Adrenal gland (tissue), 19 donors: ENCODE measurements at places on chromosomes 2 and 18. TPM values are rescaled to one million over a fixed set of nuclear protein-coding genes. Genes with fewer than 3 reads are reported as not detected.

- H3K36me3 ChIP-seq: no peaks in the 10 kb centered on the region
- H3K27ac ChIP-seq: no peak overlapping the region
- H3K4me3 ChIP-seq: no peak overlapping the region
- DNase-seq: no peak
- no peaks in the 10 kb centered on the region for H3K4me1 ChIP-seq
- no peaks in the 10 kb centered on the region for H3K27me3 ChIP-seq
These were observed 99.9 kb downstream of the DYM start for GRCh38 chr18:49360582-49360981.

The SULT1C3 gene
- not detected for total RNA-seq

DNA sequence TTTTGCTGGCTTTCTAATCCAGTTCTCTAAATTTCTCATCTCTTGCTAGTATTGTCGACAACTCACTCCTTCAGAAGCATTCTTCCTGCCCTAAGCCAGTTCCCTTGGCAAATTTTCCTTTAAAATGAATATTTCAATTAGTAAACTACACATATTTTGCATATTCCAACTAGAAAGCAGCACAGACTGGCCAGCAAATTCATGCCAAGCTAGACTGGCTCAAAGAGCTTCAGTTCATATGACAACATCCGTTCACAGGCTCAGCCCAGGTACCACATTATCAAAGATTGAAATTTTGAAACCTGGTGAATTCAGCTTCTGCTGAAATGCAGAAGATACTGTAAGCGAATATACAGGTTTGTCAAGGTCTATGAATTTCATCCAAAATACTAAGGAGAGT is 64.5 kb downstream of the AFF3 start:
- H3K27me3 ChIP-seq: no peaks in the 10 kb centered on the region
- no peak for DNase-seq
- no peak overlapping the region for H3K27ac ChIP-seq
- no peaks in the 10 kb centered on the region for H3K36me3 ChIP-seq
- no peaks in the 10 kb centered on the region for H3K4me1 ChIP-seq

- no peaks in the 10 kb centered on the region for H3K27me3 ChIP-seq
- no peak overlapping the region for H3K27ac ChIP-seq
- H3K4me1 ChIP-seq: no peaks in the 10 kb centered on the region
- no peak overlapping the region for H3K4me3 ChIP-seq
These were observed 467.7 kb downstream of the EPHA4 start for GRCh38 chr2:221104361-221104811.

DNA sequence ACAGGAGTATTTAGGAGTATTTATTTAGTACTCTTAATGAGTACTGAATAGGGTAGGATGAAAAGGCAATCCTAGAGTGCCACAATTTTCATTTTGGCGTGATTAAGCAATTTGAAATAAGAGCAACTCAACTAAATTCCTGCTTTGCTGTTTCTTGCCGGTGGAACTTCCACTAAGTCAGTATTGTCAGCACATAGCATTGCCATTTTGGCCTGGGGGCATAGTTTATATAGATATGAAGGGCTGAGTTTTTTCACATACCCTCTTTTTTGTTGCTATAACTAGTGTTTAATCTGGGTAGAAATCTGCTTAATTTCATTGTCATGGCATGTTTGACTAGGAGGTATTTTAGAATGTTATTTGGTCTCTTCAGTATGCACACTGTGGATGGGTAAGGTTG is 1.9 kb downstream of the GTF2A1L start:
- no peaks in the 10 kb centered on the region for H3K4me1 ChIP-seq
- DNase-seq: no peak
- H3K27me3 ChIP-seq: peaks cover 3% of the 10 kb centered on the region
- no peak overlapping the region for H3K4me3 ChIP-seq
- H3K36me3 ChIP-seq: no peaks in the 10 kb centered on the region
- H3K27ac ChIP-seq: no peak overlapping the region

DNA sequence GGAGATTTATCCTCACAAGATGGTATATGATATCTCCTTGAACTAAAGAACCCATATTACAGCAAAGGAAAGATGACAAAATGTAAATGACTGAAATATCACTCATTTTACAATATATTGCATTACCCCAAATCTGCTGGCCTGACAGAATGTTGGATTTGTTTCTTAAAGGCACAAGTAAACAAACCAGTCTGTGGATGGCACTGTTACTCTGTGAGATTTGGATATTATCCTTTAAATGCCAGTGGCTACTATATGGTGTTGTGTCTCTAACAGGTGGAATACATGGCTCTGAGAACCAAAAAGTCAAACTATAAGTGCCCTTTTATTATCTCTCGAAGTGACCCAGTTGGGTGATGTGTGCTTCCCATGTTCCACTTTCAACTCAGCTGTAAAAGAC is 125.7 kb downstream of the PDE1A start:
- no peaks in the 10 kb centered on the region for H3K4me1 ChIP-seq
- no peak for DNase-seq
- H3K27me3 ChIP-seq: no peaks in the 10 kb centered on the region
- no peak overlapping the region for H3K4me3 ChIP-seq
- H3K27ac ChIP-seq: no peak overlapping the region

DNA sequence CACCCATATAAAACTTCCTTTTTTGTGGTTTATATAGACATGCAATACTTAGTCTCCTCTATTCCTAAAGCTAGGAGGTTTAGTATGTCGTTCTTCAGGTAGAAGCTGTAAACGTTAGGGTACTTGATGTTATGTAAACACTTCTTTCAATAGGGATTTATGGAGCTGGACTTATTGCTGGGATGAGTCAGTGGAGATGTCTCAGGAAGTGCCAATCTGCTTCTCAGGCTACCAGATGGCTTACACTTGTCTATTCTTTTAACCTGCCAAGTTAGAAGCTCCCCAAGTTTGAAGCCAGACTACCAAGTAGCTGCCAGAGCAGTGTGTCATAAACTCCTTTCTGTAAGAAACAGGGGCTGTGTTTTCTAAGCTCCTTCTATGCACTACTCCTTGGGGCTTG is 756.5 kb upstream of the LRRTM1 start:
- H3K4me3 ChIP-seq: no peak overlapping the region
- H3K4me1 ChIP-seq: no peaks in the 10 kb centered on the region
- no peaks in the 10 kb centered on the region for H3K27me3 ChIP-seq
- no peaks in the 10 kb centered on the region for H3K36me3 ChIP-seq
- DNase-seq: no peak
- H3K27ac ChIP-seq: no peak overlapping the region

The CELF4 gene
- 1.3 TPM for total RNA-seq

DNA sequence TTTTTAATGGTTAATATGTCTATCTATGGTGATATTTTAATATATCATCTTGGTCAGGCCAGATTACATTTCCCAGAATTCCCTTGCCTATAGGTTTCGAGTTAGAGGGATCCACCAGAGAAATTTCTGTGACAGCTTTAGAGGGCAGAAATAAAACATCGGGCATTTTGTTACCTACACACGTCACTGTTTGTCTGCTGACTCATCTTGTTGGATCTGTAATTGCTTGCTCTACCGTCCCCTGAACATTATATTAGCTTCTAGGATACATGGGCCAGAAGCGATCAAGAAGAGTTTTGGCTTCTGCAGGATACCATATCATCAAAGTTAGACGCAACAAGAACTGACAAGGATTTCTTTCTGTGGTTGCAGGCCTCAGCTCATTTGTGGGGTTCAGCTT is 795.8 kb upstream of the GCFC2 start:
- DNase-seq: no peak
- no peak overlapping the region for H3K27ac ChIP-seq

DNA sequence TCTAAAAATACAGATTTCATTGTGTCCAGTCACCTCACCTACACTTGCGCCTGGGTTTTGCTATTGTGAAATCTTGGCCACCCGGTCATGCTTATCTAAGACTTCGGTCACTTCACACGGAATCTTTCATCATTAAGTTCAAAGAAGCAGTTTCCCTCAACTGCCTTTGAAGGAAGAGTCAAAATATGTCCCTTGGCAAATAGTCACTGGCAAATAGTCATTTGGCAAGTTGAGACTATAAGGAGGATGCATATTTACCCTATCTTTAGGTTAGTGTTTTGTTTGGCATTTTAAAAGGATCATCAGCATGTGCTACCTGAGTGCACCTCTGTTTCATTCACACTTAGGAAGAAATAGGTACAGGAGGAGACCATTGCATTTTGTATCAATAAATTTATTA is 95.9 kb downstream of the FEZ2 start:
- no peak overlapping the region for H3K27ac ChIP-seq
- no peak overlapping the region for H3K4me3 ChIP-seq
- no peaks in the 10 kb centered on the region for H3K27me3 ChIP-seq

DNA sequence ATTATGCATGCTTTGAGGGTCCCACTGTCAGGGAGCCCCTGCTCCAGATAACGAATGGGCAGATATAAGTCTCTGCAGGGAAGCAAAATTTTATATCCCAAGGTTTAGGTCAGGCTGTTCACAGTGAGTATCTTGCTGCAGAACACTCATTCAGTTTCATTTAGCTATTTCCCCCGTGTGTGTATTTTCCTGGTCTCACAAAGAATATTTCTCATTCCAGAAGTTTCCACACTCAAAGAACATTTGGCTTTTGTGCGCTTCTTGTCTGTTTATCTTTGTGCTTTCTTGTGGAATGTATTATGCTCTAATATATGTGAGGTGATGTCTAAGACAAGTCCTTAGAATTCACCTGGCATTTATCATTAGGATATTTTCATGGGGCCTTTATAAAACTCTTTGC is 140.4 kb upstream of the MMADHC start:
- no peaks in the 10 kb centered on the region for H3K36me3 ChIP-seq
- no peaks in the 10 kb centered on the region for H3K4me1 ChIP-seq
- DNase-seq: no peak
- no peak overlapping the region for H3K27ac ChIP-seq
- H3K27me3 ChIP-seq: no peaks in the 10 kb centered on the region
- H3K4me3 ChIP-seq: no peak overlapping the region

GRCh38 chr2:97913846-97914245 is 81.9 kb downstream of the TMEM131 start:
- no peak overlapping the region for H3K4me3 ChIP-seq
- no peaks in the 10 kb centered on the region for H3K27me3 ChIP-seq
- H3K4me1 ChIP-seq: peaks cover 12% of the 10 kb centered on the region
- H3K36me3 ChIP-seq: no peaks in the 10 kb centered on the region
- H3K27ac ChIP-seq: no peak overlapping the region
- DNase-seq: no peak

GRCh38 chr2:96120991-96121390 is 4.6 kb upstream of the ADRA2B start:
- no peaks in the 10 kb centered on the region for H3K36me3 ChIP-seq
- H3K27me3 ChIP-seq: peaks cover 15% of the 10 kb centered on the region
- no peak for DNase-seq
- peaks cover 8% of the 10 kb centered on the region for H3K4me1 ChIP-seq
- no peak overlapping the region for H3K27ac ChIP-seq

The LRP2 gene
- not detected for total RNA-seq

DNA sequence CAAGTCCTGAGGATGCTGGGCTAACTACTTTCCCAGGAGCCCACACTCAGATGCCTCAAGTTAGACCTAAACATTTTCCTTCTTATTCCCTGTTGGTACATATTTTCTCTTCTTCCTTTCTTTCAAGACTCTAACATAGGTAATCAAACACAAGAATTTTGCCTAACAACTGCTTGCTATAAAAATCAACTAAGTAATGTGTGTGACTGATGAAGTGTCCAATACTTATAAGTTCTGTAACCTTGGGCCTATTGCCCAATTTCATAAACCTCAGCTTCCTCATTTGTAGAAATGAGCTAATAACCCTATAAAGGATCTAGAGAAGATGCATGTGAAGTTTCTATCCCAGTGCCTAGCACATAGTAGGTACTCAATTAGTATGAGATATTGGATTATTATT is 31.6 kb upstream of the PIK3C3 start:
- H3K27ac ChIP-seq: no peak overlapping the region
- no peak for DNase-seq
- no peaks in the 10 kb centered on the region for H3K36me3 ChIP-seq
- no peaks in the 10 kb centered on the region for H3K4me1 ChIP-seq
- no peak overlapping the region for H3K4me3 ChIP-seq

DNA sequence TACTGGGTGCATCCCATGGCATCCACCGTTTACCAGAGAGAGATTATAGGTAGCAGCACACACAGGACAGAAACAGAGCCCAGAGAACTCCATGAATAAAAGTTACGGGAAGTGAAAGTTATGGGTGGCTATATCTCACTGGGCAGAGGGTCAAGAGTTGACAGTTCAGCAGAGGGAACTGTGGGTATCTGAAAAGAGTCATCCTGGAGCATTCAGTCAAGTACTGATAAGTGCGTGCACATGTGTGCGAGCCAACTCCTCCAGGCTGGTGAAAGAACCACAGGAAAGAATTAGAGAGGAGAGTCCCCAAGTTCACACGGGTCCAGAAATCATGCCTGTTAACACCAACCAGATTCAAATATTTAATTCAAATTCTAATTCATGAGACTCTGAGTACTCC is 1588.2 kb downstream of the LRP1B start:
- no peaks in the 10 kb centered on the region for H3K4me1 ChIP-seq
- no peaks in the 10 kb centered on the region for H3K36me3 ChIP-seq
- H3K27ac ChIP-seq: no peak overlapping the region
- no peak for DNase-seq

GRCh38 chr18:45844938-45845337 is 19.5 kb downstream of the SIGLEC15 start:
- no peak overlapping the region for H3K27ac ChIP-seq
- no peaks in the 10 kb centered on the region for H3K27me3 ChIP-seq
- DNase-seq: no peak
- H3K4me1 ChIP-seq: no peaks in the 10 kb centered on the region
- H3K36me3 ChIP-seq: peaks cover 8% of the 10 kb centered on the region
- H3K4me3 ChIP-seq: no peak overlapping the region

- H3K27me3 ChIP-seq: no peaks in the 10 kb centered on the region
- H3K36me3 ChIP-seq: no peaks in the 10 kb centered on the region
These were observed 300.9 kb downstream of the NBAS start for GRCh38 chr2:15260196-15260595.
